ENCODE measurements at places on chromosomes 2 and 18.
A peak's percentile ranks its signal among the peaks of the same experiment; 100 is the strongest.

GRCh38 chr2:120893811-120894584 lies 158.3 kb downstream of the GLI2 start:
- DNase-seq = no peak

- DNase-seq = no peak
Measured at GRCh38 chr18:2331491-2331890, 239.8 kb downstream of the METTL4 start.

GRCh38 chr2:99495115-99495860 lies 5.5 kb upstream of the REV1 start:
- DNase-seq = no peak

- DNase-seq = no peak
Measured at GRCh38 chr2:30428827-30429461, 18.1 kb upstream of the LCLAT1 start.

DNA sequence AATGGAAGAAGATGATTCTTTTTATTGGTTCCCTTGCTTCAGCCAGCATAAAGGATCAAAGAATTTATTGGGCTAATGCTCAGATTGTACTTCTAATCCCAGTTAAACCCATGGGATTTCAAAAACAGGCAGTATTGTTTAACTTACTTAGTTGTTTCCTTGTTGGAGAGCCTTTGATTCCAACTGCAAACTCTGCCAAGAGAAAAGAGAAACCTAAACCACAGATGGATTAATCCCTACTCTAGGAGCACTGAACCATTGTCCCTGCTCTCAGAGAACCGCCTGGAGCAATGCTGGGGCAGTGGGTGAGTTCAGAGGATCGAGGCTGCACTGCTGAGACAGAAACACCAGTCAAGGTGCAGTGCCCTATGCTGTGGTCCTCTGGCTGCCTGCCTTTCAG lies 44.9 kb upstream of the SIGLEC15 start:
- no peak for DNase-seq

DNA sequence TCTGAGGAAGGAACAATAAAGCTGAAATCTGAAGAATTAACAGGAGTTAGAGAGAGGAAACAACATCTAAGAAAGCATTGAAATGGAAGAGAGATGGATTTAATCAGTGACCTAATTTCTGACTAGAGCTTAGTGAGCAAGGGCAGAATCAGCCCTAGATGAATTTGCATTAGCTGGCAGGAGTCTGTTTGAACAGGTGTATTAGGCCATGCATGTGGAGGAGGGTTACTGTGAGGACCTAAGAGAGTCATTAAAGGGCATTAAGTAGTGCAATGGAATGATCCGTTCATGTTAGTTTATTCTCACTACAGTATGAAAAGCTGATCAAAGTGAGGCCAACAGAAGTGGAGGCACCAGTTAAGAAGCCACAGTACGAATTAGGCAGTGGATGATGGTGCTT lies 285.3 kb downstream of the GRB14 start:
- no peak for DNase-seq

GRCh38 chr2:123915380-123915779 lies 109.7 kb upstream of the CNTNAP5 start:
- no peak for DNase-seq

GRCh38 chr2:81872006-81872405 lies 1567.5 kb upstream of the LRRTM1 start:
- no peak for DNase-seq

DNA sequence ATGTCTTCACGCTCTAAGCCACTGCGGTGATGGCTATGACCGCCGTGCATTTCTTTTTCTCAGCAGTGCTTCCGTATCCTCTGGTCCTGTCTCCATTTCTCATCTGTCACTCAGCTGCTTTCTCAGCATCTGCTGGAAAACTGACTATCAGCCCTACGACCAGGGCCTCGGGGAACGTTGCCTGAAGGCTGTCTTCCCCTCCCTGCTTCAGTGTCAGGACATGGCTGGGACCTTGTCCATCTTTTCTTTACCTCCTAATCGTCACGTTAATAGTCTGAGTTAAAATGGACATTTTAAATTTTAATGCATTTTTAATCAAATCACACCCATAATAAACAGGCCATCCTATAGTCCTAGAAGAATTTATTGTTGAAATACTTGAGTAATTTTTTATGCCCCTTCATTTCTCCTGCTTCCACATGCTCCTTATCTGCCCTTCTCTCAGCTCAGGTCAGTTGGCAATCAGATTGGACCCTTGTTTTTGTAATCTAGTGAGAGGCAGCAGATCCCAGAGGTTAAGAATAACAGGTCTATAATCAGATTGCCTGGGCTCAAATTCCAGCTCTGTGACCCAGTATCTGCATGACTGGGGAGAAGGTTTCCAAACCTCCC lies 250.2 kb upstream of the SIX3 start:
- no peak for DNase-seq

DNA sequence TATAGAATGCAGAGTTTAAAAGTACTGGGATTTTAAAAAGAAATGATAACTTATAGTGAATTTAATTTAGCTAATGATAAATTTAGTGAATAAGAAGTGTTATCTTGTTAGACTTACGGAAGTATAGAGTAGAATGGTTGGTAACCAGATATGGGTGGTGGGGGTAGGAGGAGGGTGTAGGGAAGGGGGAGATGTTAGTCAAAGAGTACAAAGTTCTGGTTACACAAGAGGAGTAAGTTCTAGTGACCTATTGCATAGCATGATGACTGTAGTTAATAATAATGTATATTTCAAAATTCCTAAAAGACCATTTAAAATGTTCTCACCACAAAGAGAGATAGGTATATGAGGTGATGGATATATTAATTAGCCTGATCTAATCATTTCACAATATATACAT lies 184.8 kb upstream of the STON1 start:
- no peak for DNase-seq

GRCh38 chr2:168814046-168814445 lies 11.6 kb downstream of the NOSTRIN start:
- DNase-seq = no peak

GRCh38 chr2:201257381-201257955 lies 2.9 kb upstream of the CASP8 start:
- DNase-seq = peak; percentile 78

All from Karpas-422 (cell line).